Hepatocyte (in vitro differentiated cells): ENCODE measurements at places on chromosomes 1 and 21. TPM values are rescaled to one million over a fixed set of nuclear protein-coding genes. Genes with fewer than 3 reads are reported as not detected.

GRCh38 chr1:25624156-25624555, 7.6 kb downstream of the MAN1C1 start:
- DNase-seq, result no peak

GRCh38 chr1:167198518-167199133, 22.1 kb upstream of the POU2F1 start:
- no peak for DNase-seq

TSACC gene
- total RNA-seq, result not detected in 2 replicates

OR10Z1 gene
- not detected in 2 replicates for total RNA-seq

ATG4C gene
- 8.3 and 10.6 TPM in 2 replicates for total RNA-seq

HSF2BP gene
- total RNA-seq, result 1.4 and 2.1 TPM in 2 replicates

MASP2 gene
- 1.0 and 3.3 TPM in 2 replicates for total RNA-seq
